Natural killer cell (primary cell): ENCODE measurements at places on chromosomes 5 and 9.

GRCh38 chr9:27408001-27408400 is 111.1 kb upstream of the EQTN start:
- no peak for DNase-seq

DNA sequence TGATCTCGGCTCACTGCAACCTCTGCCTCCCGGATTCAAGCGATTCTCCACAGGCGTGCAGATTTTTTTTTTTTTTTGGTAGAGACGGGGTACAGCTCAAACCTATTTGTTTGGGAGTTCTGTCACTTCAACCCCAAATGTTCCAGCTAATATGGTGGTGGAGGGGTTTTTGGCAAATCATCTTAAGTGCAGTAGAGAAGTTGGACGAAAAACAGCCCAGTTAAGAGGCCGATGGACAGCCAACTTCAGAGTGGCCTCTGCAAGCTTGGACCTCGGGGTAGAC is 756 bp upstream of the PRR7 start:
- peak; percentile 64 for DNase-seq

GRCh38 chr9:124311283-124311682 is 53.5 kb downstream of the NEK6 start:
- DNase-seq, result no peak

GRCh38 chr5:61119066-61119465 is 43.2 kb downstream of the SMIM15 start:
- DNase-seq, result no peak

DNA sequence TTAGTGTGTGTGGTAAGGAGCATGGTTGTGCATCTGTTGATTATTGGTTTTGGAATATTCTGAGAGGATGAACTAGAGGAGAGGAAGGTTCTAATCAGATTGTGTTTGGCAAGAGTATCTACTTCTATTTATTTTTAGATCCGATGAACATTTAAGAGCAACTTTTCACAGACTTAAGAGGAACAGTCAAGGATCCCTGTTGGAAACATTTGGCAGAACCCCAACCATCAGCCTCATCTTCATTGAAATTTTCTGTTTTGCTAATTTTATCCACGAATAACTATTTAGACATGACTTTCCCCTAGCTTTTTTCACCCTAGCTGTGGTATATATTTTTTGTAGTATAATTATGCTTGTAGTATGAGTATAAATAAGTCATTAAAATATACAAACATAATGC is 868.5 kb downstream of the MAT2B start:
- no peak for DNase-seq

DNA sequence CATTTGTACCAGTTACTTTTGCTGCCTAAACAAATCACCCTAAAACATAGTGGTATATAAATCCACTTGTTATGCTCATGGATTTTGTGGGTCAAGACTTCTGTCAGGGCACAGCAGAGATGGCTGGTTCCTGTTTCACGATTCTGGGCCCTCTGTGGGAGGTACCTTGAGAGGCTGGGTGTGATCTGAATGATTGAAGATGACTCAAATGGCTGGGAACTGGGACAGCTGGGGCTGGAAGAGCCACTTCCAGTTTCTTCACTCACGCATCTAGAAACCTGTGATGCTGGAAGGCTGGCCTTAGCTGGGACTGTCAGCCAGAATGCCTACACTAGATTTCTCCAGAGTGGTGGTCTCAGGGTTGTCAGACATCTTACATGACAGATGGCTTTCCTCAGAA is 88.1 kb downstream of the KIF4B start:
- DNase-seq, result no peak
